Suppressor macrophage (primary cell): ENCODE measurements at places on chromosomes 16 and 17.

- DNase-seq, result no peak
Measured at GRCh38 chr16:56190048-56190676, 1.1 kb upstream of the GNAO1 start.

- no peak for DNase-seq
Measured at GRCh38 chr17:60412701-60413100, 9.6 kb upstream of the CHCT1 start.

DNA sequence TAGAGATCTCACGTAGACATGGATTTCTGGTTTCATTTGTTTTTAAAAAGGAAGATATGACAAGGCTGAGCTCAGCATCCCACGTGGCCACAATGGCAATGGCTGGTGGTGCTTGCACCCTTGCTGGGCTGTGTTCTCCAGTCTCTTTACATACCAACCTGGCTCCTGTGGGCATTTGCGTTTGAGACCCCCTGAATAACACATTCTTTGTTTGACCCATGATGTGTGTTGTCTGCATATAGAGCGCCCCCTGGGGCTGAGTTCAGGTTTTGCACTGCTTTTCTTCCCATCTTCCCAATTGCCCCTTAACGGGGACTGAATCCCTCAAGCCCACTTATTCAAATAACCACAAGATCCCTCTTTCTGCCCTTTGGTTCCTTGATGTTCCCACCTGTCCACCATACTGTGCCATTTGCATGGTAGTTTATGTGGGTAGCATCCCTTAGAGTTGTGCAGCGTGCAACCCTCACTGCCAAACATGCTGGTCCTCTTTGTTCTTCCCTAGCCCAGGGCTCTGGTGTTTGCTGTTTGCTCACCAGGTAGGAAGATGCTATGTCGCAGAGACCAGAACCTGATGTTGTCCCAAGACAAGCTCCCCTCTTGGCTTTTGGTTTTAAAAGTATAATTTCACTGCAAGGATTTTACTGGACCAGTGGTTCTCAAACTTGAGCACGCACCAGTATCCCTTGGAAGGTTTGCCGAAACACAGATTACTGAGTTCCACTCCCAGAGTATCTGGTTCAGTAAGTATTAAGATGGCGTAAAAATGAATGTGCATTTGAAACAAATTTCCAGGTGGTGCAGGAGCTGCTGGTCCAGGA, 38.5 kb upstream of the NKD1 start:
- peak; percentile 40 for DNase-seq

- peak; percentile 75 for DNase-seq
Measured at GRCh38 chr17:28405632-28406472, at the start of gene SLC46A1. Gene SLC46A1 (minus strand): TSS chr17:28406212. CDS start chr17:28406114, 98 bp downstream.

GRCh38 chr17:55545806-55546205, 34.6 kb upstream of the SMIM36 start:
- DNase-seq, result no peak

DNA sequence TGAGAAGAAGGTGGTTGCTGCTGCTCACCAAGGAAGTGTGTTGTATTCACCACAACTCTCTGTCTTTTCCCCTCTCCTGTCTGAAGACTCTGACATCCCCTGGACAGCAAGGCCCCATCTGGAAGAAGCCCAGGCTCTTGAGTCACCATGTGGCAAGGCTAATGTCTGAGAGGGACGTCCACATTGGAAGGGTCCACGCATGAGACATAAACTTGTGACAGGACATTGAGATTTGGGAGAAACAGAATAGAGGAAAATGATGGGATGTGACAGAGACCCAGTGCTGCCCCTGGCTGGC, 176.5 kb downstream of the IRF8 start:
- DNase-seq, result no peak

GRCh38 chr17:80881306-80881705, 110.3 kb upstream of the CHMP6 start:
- DNase-seq, result peak; percentile 65
